Natural killer cell treated with Interleukin-12 subunit alpha and Interleukin-12 subunit beta and Interleukin-15 and Interleukin-18, amount 100 ng/mL, for 72 hours (primary cell): ENCODE measurements at places on chromosomes 2 and 18. TPM values are rescaled to one million over a fixed set of nuclear protein-coding genes. Genes with fewer than 3 reads are reported as not detected.

Gene SUMO1
- total RNA-seq: 94.1 TPM

Gene LIPG
- 0.19 TPM for total RNA-seq

Gene CROCC2
- not detected for total RNA-seq

Gene NLRC4
- not detected for total RNA-seq

Gene SERPINB11
- not detected for total RNA-seq

Gene CRYGD
- total RNA-seq: not detected

Gene RGPD3
- total RNA-seq: 0.92 TPM

Gene ELP2
- 72.3 TPM for total RNA-seq

Gene ACMSD
- not detected for total RNA-seq

Gene ADD2
- total RNA-seq: 4.8 TPM

Gene POTEE
- 0.31 TPM for total RNA-seq

Gene DNAJB2
- 43.4 TPM for total RNA-seq

Gene ATOH8
- total RNA-seq: not detected
